Eye (tissue), 1 donor: ENCODE measurements at places on chromosomes 1 and 21.
A peak's percentile ranks its signal among the peaks of the same experiment; 100 is the strongest.

DNA sequence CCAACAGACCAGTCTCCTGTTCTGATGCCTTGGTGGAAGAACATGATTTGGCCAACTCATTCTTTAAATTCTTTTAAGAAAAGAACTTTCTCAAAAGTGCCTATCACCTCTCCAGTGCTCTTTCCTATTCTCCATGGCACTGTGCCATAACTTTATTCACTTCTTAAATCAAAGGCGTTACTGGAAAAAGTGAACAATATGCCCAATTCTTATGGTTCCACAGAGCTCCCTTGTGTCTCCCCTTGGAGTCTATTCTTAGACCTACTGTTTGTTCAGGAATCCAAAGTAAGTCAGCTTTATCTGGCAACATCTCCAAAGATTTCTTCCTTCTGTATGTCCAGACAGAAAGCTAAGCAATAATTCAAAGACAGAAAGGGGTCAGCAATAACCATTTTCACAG lies 111.9 kb upstream of the MAGI3 start:
- DNase-seq = no peak

DNA sequence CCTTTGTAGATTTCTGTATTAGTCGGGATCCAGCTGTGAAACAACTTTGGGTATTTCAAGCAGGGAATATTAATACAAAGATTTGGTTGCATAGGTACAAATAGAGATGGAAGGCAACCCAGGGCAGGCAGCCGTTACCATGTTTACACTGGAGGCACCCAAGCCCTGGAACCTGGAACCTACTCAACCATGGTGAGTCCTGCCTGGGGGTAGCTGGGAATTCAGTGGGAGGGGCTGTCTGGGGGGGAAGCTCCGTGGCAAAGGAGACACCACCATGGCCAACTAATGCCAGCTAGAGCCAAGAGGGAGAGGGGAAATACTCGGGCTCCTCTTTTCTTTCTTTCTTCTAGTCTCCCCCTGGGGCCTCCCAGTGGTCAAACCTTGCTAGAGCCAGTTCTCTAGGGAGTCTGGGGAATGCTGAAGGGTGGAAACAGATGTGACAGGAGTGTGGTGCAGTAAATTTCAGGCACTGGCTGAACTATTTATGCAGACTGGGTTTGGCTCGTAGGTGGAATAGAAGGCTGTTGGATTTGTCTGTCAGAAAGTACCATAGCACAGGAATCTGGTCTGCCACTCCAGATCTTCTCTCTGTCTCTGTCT lies 91.9 kb upstream of the CACNA1E start:
- DNase-seq = no peak

GRCh38 chr1:208864366-208864965 lies 620.3 kb upstream of the PLXNA2 start:
- no peak for DNase-seq

DNA sequence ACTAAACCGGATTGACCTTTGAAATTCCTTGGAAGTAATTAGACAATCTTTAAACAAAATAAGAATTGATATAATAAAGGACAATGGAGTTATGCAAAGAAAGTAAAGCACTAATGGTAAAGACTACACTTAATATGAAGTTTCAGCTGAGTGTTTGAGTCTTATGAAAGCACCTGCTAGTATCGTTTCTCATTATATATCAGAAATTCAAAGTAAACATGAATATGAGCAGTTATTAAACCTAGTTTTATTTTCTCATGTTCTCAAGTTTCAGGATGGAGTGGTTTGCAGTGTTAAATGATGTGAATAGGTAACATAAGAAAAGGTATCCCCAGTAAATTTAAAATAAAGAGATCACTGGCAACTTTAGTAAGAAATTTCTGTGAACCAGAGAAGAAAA lies 188.6 kb downstream of the ZP4 start:
- no peak for DNase-seq

GRCh38 chr1:16418823-16419425 lies 18.3 kb downstream of the SPATA21 start:
- no peak for DNase-seq

DNA sequence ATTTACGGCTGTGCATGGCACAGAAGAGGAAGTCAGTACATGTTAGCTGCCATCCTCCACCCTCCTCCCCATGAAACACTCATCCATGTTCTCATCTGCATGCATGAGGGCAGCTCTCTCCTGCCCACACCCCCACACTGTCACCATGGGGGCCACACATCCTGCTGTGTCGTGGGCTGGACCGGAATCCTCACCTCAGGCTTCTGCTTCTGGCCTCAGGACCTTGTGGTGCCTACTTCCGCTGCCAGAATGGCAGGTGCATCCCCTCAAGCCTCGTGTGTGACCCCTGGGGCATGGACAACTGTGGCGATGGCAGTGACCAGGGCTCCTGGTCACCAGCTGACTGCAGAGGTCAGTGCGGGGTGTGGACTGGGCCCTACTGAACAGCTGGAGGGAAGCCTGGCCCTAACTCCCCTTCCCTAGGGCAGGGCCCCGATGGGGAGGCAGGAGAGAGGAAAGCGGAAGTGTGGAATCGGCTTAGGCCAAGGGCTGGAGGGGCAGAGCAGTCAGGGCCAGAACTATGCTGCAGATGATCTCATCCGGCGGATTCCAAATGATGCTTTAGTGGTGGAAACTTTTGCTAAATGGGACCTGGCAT lies 3.8 kb downstream of the LDLRAD2 start:
- no peak for DNase-seq

DNA sequence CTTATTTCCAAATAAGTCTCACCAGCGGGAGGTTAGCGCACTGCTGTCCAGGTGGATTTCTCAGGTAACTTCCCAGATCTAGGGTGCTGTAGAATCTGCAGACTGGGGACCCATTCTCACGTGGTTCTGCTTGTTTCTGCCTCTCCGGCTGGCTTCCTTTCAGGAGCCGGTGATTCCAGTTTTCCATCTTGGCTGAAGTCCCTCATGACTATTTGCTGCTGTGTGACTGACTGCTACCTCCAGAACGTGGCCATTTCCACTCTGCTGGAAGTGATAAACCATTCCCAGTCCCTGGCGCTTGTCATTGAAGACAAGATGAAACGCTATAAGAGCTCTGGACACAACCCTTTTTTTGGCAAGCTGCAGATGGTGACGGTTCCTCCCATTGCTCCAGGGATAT lies 76.0 kb downstream of the DOP1B start:
- DNase-seq = no peak

- DNase-seq = no peak
Observed at GRCh38 chr1:217627431-217627830, 3.5 kb downstream of the GPATCH2 start.

GRCh38 chr1:160226623-160227022 lies 21.4 kb downstream of the PEA15 start:
- DNase-seq = no peak

DNA sequence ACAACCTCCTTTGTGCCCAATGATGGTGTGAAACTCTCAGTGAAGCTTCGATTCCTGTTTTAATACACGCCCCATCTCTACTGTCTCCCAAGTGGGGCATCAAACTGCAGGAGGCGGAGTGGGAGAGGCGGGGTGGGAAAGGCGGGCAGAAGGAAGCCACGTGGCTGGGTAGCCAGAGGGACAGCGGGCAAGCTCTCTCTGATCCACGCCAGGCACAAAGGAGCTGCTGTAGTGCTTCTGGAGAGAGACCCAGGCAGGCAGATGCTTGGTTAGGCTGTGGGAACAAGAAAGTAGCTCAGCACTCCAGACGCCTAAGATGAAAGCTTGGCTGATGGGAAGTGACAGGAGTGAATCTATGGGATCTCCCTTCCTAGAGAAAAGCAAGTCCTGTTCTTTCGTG lies 25.7 kb downstream of the TRIM67 start:
- peak; percentile 88 for DNase-seq

DNA sequence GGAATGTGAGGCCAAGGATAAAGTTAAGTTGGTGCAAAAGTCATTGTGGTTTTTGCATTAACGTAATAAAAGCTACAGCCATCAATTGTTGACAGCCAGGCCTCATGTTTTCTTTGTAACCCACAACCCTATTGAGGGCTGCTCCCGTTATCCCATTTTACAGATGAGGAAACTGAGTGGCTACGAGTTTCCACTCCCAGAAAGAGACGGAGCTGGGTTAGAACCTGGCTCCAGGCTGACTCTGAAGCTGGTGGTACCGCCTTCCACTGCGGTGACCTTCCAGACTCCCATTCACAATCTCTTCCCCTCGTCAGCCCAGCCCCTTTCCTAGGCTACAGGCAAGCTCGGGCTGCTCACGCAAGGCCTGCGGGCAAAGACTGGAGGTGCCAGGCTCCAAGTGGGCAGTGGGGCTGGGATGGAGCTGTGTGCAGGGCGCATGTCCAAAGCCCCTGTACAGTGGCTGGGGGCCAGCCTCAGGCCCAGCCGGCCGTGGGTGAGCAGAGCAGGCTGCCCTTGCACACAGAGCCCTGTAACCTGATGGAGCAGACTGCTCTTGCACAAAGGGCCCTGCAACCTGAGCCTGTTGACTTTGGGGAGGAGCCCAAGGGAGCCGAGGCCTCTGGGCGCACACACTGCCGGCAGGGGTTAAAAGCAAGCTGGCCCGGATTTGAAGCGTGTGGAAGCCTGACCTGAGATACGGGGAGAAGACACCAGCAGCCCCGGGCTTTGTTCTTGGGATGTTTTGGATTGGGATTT lies 97.4 kb upstream of the TMPRSS2 start:
- DNase-seq = no peak

- no peak for DNase-seq
Observed at GRCh38 chr1:193140254-193140653, 18.4 kb downstream of the CDC73 start.

GRCh38 chr1:234477386-234478151 lies 1.4 kb downstream of the TARBP1 start:
- no peak for DNase-seq

DNA sequence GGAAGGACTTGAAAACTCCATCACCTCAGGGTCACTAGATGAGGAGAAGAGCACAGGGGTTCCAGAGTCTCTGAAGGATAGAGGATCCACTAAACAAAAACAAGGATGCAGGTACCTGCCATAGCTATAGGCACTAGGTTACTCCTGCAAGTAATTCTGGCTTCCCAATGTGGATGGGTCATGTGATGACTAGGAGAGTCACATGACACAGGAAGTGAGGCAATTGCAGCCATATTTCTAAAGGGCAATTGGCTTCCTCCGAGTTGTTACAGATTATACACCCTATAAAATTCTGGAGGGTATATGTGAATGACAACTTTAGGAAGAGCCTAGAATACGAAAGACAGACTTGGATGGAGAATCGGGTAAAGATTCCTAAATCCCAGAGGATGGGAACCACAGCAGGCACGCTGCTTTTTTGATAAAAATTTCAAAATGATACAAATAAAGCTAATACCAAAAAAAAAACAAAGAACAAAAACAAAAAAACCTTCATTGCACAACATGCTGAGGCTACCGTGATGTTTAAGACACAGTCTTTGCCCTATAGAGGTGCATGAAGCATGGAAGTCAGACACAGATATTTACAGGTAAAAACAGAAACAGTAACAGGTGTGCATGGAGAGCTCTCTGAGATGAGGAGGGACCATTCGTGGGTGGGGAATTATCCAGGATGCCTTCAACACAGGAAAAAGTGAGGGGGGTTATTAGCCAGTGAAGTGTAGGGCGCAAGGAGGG lies 10.5 kb downstream of the MTX1 start:
- peak; percentile 95 for DNase-seq

- peak; percentile 78 for DNase-seq
Observed at GRCh38 chr21:25385911-25386474, 221.3 kb downstream of the MRPL39 start.

DNA sequence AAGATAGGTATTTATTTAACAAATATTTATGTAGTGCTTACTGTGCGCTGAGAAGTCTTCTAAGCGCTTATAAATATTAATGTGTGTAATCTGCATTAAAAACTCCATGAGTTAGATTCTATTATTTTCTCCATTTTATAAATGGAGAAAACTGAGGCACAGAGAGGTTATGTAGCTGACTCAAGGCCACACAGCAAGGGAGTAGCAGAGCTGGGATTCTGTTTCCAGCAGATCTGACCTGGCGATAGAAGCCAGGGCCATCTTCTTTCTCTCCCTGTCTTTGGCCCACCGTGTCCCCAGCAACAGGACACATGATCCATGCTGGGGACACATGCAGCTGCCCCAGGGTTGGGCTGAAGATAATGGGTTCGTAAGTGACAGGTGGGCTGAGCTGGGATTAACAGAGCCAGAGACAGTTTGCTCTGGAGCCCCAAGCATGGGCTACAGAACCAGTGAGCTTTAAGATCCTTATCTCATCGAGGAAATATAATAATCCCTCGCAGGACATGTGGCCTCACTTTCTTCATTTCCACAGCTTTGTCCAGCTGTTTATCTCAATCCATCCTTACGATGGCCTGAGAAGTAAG lies 30.3 kb downstream of the IGSF21 start:
- no peak for DNase-seq

DNA sequence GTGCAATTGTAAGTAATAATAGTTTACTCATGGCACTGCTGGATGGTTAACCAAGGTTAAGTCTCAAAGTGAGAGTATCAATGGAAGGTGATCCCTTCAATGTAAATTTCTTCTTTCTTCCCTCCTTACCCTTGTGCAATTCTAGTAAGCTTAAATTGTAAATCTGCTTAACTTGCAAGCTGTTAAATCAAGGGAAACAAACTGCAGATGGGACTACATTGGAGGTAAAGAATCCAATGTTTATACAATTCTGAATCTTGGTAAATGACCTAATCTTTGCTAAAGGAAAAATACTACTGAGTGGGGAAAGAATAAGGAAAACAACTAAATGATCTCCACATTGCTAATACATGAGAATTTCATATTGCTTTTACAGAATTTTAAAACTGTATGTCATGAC lies 6.7 kb upstream of the CD55 start:
- peak; percentile 18 for DNase-seq

DNA sequence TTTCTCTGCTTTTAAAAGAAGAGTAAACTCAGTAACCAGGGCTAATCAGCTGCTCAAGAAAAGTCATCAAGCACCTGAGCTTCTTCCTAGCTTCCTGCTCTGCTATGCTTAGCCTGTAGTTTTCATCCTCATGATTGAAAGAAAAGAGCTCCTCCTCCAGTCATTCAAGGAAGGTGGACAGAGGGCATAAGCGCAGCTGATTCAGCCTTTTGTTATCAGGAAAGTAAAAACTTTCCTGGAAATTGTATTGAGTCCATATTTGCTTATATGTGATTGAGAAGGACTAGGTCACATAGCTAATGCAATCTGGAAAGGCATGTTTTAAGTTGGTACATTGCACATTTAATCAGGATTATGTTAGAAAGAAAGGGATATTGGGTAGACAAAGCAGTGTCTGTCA lies 8.5 kb upstream of the BACH1 start:
- no peak for DNase-seq

GRCh38 chr1:95584315-95584714 lies 350.3 kb downstream of the RWDD3 start:
- peak; percentile 26 for DNase-seq

GRCh38 chr1:34518146-34518699 lies 236.6 kb upstream of the GJB5 start:
- no peak for DNase-seq

DNA sequence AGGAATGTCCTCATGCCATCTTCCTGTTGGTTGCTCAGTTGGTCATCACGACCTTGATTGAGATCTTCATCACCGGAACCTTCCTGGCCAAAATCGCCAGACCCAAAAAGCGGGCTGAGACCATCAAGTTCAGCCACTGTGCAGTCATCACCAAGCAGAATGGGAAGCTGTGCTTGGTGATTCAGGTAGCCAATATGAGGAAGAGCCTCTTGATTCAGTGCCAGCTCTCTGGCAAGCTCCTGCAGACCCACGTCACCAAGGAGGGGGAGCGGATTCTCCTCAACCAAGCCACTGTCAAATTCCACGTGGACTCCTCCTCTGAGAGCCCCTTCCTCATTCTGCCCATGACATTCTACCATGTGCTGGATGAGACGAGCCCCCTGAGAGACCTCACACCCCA lies 42.9 kb downstream of the KCNJ15 start:
- DNase-seq = no peak

- no peak for DNase-seq
Observed at GRCh38 chr1:26856181-26856580, 6.8 kb upstream of the SFN start.

GRCh38 chr21:18274370-18274769 lies 29.7 kb downstream of the CHODL start:
- DNase-seq = no peak
